RPMI8226 (cell line): ENCODE measurements at places on chromosomes 16 and 17.

DNA sequence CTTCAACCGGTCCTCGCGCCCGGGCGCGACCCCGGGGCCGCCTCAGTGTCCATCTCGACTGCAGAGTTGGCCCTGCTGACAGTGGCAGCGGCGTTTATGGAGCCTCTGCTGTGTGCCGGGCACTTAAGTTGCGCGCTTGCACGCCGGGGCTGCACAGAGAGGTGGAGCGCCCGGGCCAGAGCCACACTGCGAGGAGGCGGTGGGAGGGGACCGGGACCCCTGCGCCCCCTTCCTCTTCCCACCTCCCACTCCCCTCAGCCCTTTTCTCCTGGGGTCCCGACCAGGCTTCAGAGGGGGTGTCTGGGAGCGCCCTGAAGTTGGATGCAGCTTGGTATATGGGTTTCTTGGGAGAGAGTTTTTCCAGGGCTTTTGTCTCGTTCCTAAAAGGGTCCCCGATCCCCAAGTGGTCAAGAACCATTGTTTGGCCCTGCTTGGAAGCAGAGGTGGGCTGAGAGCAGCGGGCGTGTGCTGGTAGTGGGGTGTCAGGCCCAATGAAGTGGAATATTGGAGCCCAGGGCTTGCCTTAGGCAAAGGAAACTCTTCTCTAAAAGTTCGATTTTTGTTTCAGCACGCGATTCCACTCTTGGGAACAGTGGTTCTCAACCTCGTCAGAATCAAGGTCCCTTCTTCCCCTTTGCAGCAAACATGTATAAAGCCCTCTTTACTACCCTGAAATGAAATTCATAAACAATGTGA is 605 bp downstream of the MRTFB start:
- DNase-seq = peak; percentile 5

GRCh38 chr16:79170555-79171246 is 429.8 kb downstream of the MAF start:
- no peak for DNase-seq

DNA sequence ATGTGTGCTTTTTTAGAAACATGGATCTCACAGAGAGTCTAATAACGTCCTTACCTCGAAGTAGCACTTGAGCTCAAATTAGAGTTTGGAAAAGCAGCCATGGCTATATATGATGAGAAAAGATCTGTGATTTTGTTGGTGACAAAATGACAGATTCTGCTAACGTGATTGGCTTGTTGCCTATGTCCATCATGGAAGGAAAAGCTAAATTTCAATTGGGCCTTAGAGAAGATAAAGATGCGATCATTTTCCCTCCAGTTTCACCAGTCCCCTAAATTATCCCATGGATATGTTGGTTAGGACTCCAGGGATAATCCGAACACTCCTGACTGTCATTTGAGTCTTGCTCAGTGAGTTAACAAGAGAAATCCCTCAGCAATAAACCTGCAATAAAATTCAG is 175.8 kb downstream of the C16orf95 start:
- DNase-seq = no peak

DNA sequence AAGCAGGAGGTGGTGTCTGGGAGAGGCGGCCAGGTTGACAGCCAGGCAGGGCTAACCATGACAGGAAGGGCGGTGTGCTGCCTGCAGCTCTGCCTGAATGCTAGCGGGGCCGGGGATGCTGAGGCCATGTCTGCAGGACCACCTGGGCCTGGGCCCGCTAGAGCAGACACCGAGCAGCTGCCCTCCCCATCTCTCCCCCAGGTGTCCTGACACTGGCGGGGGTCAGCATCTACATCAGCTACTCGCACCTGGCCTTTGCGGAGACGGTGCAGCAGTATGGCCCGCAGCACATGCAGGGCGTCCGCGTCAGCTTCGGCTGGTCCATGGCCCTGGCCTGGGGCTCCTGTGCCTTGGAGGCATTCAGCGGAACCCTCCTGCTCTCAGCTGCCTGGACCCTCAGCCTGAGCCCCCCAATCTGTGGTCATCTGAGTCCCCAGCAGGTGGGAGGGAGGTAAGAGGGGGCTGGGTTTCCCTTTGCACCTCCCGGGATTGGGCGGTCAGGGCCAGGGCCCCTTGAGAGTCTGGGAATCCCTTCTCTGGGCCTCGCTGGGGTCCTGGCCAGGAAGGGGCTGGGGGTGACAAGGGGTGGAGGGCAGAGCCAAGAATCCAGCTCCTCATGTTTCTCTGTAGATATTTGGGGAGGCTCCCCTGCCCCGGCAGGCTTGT is 7.5 kb downstream of the TMEM235 start:
- DNase-seq = no peak

GRCh38 chr16:31350275-31351005 is 4.5 kb upstream of the ITGAX start:
- no peak for DNase-seq

DNA sequence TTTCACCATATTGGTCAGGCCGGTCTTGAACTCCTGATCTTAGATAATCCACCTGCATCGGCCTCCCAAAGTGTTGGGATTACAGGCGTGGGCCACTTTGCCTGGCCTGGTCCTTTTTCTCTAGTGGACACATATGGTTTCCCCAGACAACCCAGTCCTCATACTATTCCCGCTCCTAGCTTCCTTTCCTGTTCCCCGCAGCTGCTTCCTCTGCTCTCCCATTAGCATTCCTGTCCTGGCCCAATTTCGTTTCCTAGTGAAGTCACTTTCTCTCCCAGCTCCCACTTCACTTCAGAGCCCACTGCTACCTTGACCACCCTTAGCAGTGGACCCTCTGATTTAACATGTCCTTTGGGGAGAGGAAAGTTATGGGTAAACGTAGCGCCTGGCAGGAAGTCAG is 11.3 kb downstream of the KATNIP start:
- DNase-seq = no peak
